Activated naive CD8-positive, alpha-beta T cell treated with anti-CD3 and anti-CD28 coated beads, Interleukin-2, amount 10 ng/mL, durations not matched to agents 7 days and 5 days (primary cell): ENCODE measurements at places on chromosomes 11 and 22.

GRCh38 chr22:19106886-19107729 lies 15.1 kb downstream of the DGCR2 start:
- no peak for DNase-seq

DNA sequence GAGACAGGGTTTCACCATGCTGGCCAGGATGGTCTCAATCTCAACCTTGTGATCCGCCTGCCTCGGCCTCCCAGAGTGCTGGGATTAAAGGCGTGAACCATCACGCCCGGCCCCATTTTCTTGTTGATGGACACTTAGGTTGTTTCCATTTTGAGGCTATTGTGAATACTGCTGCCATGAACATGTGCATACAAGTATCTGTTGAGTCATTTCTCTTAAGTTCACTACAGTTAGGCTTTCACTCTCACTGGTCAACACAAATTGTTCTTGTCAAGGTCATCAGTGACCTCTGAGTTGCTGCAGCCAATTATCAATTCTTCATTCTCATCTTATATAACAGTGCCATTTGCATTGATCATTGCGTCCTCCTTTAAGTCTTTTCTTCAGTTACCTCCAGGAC lies 13.0 kb upstream of the ZBTB44 start:
- no peak for DNase-seq

GRCh38 chr22:32932176-32932575 lies 126.0 kb downstream of the SYN3 start:
- no peak for DNase-seq

- peak; percentile 17 for DNase-seq
Measured at GRCh38 chr22:46010207-46010867, 33.4 kb upstream of the WNT7B start.

DNA sequence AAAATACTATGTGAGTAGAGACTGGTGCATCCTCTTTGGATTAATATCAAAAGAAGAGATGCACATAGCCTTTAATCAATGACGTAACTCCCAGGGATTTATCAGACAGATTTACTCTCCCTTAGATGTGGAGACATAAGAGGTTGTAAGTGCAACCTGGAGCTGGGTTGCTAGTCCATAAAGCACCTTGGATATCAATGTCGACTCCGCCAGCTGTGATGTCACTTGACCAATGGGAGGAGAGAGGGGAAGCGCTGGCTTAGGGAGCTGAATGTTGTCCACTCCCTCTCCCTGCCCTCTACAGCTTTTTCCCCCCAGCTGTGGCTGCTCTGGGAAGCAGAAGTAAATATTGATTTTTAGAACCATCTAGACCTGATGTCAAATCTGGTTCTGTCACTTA lies 28.9 kb upstream of the TMEM86A start:
- no peak for DNase-seq

DNA sequence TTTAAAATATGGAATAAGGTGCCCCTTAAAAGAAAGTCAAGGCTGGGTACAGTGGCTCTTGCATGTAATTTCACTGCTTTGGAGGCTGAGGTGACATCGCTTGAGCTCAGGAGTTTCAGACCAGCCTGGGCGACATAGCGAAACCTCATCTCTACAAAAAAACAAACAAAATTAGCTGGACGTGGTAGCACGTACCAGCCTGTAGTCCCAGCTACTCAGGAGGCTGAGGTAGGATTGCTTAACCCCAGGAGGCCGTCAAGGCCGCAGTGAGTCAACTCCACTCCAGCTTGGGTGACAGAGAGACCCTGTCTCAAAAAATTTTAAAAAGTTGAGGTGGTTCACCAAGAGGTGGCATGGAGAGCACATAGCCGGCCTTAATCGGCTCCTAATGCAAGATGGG lies 17.7 kb upstream of the ADORA2A start:
- no peak for DNase-seq

- DNase-seq: no peak
Measured at GRCh38 chr11:123838659-123839058, 32.5 kb upstream of the OR6M1 start.

- DNase-seq: no peak
Measured at GRCh38 chr11:50072226-50073112, 39.8 kb downstream of the OR4C45 start.

GRCh38 chr11:4626207-4627099 lies 10.8 kb upstream of the OR51D1 start:
- no peak for DNase-seq

DNA sequence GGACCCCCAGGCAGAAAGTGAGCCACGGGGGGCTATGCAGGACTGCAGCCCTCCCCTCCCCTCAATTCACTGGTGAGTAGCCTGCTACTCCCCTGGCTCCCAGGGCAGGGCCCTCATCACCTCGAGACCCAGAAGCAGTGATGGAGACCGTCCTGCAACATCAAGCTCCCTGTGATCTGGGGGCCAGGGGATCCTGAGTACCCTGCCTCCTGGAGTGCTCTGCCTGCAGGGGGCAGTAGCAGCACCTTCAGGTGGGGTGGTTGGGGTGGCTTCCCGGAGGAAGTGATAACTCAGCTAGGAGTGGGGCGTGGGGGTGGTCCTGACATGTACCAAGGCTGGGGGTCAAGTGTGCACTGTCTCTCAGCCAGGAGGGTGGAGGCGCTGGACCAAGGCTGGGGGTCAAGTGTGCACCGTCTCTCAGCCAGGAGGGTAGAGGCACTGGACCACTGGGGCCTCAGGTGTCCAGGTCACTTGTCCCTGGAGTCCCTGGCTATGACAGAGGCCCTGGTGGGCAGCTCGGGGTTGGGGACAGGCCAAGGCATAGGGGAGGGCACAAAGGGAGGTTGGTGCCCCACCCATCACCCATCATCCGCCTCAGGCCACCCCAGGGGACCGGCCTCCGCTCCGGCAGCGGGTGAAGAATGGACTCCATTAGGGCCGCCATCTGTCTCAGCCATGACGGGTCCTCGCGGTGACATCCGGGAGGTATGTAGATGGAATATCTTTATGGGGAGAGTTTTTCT lies 9.4 kb downstream of the RTN4R start:
- DNase-seq: no peak

DNA sequence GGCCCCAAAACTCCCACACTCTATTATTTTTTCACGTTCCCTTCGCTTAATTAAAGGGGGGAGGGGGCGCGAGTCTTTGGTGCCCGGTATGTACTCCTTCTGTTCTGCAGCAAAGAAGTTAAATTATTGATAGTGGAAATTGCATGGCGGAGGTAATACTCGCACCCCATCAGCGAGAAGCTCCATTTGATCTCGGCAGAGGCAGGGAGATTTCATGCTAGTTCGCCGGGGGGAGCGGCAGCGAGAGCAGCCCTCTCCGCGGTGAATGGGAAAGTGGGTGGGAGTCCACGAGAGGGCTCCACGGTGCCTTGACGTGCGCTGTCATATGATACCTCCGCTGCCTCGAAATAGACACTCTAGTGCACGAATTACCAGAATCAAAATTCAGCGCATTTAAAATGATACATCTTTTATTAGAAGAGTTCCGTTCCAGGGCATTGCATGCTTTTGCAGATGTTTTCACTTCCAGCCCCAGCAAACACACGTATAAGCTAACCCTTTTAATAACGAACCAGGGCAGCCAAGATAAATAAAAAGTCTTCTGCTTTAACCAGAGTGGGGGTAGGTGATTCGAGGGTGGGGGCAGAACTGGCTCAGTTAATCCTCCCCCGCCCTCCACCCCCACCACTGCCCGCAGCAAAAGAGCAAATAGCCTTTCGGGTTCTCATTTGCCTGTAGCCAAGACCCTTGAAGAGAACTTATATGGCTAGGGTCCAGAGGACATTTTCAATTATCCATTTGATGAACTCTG lies 1.3 kb upstream of the BDNF start:
- no peak for DNase-seq

DNA sequence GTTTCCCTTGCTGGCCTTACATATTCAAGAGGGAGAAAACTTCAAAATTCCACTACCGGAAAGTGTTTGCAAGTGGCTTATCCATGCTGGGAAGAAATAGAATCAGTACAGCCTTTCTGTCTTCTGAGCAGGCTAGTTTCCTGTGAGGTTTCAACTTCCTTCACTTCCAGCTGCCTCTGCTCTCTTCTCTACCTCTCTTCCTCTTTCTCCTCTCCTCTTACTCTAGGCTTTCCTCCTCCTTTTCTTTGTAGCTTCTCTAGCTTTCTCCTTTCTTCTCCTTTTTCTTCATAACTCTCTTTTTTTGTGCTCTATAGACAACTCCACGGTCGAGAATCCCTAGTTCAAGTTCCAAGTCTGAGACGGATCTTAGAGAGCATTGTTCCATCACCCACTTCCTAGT lies 421.8 kb downstream of the ETS1 start:
- DNase-seq: no peak

DNA sequence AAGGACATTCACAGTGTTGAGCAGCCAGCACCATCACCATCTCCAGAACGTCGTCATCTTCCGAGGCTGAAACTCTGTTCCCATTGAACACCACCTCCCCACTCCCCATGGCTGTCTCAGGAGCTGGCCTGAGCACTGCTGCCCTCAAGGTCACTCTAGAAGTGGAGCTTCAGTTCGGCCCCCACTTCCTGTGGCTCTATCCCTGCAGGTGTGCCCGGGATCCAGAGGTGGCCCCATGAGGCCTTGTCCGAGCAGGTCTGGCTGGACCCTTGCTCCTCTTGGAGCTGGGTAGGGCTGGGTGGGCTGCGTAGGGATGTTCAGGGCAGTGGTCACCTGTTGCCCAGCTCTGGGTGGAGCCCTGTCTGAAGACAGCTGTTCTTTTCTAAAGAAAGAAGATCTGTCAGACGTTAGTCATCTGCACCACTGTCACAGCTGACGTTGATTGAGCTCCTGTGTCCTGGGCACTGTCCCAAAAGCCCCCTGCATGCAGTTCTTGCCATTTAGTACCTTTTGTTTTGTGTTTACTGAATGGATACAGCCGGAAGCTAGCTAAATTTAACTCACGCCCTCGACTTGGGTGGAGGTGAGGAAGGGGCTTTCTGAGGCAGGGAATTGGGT lies 75.5 kb upstream of the CLDN5 start:
- DNase-seq: no peak
